Left lobe of liver (tissue), 2 donors: ENCODE measurements at places on chromosomes 2 and 18. TPM values are rescaled to one million over a fixed set of nuclear protein-coding genes. Genes with fewer than 3 reads are reported as not detected.

The FKBP1B gene
- 9.5 TPM for total RNA-seq

The THOC1 gene
- 8.9 TPM for total RNA-seq

The LIMS4 gene
- total RNA-seq: not detected

The RASGRP3 gene
- total RNA-seq: 3.8 TPM

The ARID5A gene
- total RNA-seq: 18.9 TPM

The DNAJC5G gene
- total RNA-seq: not detected

The TSPYL6 gene
- not detected for total RNA-seq

The CDH2 gene
- 34.2 TPM for total RNA-seq

The RGPD3 gene
- 0.13 TPM for total RNA-seq

The HOXD10 gene
- not detected for total RNA-seq

The CFAP65 gene
- total RNA-seq: 0.05 TPM

The NEDD4L gene
- 22.3 TPM for total RNA-seq

The OR6B2 gene
- total RNA-seq: not detected

The CPO gene
- total RNA-seq: 0.38 TPM

The NYAP2 gene
- not detected for total RNA-seq

The PPP1R1C gene
- 7.2 TPM for total RNA-seq

The PSMG2 gene
- 27.0 TPM for total RNA-seq

The LYPD6 gene
- 0.25 TPM for total RNA-seq

The PCARE gene
- total RNA-seq: not detected

The NUP35 gene
- total RNA-seq: 9.5 TPM
